ENCODE measurements at places on chromosomes 1 and 21. TPM values are rescaled to one million over a fixed set of nuclear protein-coding genes. Genes with fewer than 3 reads are reported as not detected.

GRCh38 chr21:24225431-24225830 is 1381.8 kb downstream of the MRPL39 start:
- DNase-seq: no peak

GRCh38 chr1:28162151-28162550 is 14.3 kb downstream of the PTAFR start:
- DNase-seq: no peak

ITGB2 gene
- 36.7 TPM for total RNA-seq

TTC39A gene
- total RNA-seq: 22.7 TPM

Measured in Right ventricle myocardium inferior (tissue), 1 donor.